Spleen (tissue), 13 donors: ENCODE measurements at places on chromosomes 5 and 9. TPM values are rescaled to one million over a fixed set of nuclear protein-coding genes. Genes with fewer than 3 reads are reported as not detected.
A peak's percentile ranks its signal among the peaks of the same experiment; 100 is the strongest.

- H3K27me3 ChIP-seq = no peaks in the 10 kb centered on the region
- H3K4me3 ChIP-seq = no peak overlapping the region
- no peak for DNase-seq
- no peaks in the 10 kb centered on the region for H3K4me1 ChIP-seq
- peak overlapping the region; percentile 54 for H3K27ac ChIP-seq
- no peaks in the 10 kb centered on the region for H3K36me3 ChIP-seq
These were observed 103.8 kb downstream of the MAP1B start for GRCh38 chr5:72210888-72211678.

DNA sequence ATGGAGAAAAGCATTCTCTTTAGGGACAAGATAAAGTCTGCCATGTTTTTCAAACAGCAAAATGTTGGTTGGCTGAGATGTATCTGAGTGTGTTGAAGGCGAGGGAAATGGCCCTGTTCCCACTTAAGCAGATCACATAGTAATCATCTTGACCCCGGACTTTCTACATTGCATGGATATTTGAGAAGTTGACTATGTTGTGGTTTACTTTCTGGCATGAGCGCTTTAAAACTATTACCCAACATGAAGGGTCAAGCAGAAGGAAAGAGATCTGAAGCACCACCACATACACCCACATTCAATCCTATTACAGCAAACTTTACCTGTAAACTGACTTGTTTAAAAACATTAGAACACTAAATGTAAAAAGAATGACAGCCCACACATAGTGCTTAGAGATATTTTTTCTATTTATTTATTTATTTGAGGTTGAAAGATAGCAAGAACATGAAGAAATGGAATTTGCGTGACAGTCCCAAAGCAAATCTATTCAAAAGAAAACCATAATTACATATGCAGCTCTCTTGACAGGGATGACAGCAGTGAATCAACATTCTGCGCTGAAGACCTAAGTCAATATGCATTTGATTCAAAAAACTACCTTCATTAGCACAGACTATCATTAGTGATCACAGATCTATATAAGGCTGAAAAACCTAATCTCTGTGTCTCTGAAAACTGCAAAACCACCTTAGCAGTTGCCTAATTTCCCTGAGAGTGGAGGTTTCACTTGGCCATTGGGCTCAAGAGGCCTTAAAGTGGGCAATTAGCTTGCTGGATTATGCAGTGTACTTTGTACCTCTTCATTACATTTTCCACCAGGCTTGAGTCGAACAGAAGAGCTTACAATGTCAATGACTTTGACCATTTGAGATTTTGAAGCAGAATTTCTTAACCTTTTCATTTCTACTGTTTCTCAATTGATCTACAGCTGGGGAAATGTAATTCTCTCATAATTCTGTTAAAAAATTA is 195.0 kb downstream of the PDE4D start:
- H3K27ac ChIP-seq = no peak overlapping the region
- no peaks in the 10 kb centered on the region for H3K4me1 ChIP-seq
- H3K4me3 ChIP-seq = no peak overlapping the region
- no peak for DNase-seq

GRCh38 chr9:38022203-38022895 is 46.7 kb downstream of the SHB start:
- no peak for DNase-seq
- H3K36me3 ChIP-seq = no peaks in the 10 kb centered on the region
- no peak overlapping the region for H3K27ac ChIP-seq
- H3K4me1 ChIP-seq = no peaks in the 10 kb centered on the region
- no peaks in the 10 kb centered on the region for H3K27me3 ChIP-seq

DNA sequence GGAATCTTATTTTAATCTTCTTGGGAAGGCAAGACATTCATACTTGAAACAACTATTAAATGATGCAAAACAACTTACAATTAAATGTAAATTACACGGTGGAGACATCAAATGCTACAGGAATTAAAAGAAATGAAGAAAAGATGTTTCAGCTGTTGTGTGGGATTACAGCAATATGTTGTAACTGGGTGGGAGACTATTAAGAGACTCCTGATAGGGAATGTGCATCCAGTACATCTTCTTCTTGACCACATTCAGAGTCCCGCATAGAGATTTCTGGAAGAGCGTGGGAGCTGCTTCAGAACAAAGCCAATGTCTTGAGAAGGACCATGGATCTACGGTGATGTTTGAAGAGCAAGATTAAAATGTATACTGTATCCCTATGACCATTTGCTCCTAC is 199.1 kb downstream of the PDE4D start:
- no peak overlapping the region for H3K27ac ChIP-seq
- DNase-seq = no peak
- H3K36me3 ChIP-seq = no peaks in the 10 kb centered on the region
- H3K27me3 ChIP-seq = no peaks in the 10 kb centered on the region
- H3K4me1 ChIP-seq = no peaks in the 10 kb centered on the region
- no peak overlapping the region for H3K4me3 ChIP-seq

DNA sequence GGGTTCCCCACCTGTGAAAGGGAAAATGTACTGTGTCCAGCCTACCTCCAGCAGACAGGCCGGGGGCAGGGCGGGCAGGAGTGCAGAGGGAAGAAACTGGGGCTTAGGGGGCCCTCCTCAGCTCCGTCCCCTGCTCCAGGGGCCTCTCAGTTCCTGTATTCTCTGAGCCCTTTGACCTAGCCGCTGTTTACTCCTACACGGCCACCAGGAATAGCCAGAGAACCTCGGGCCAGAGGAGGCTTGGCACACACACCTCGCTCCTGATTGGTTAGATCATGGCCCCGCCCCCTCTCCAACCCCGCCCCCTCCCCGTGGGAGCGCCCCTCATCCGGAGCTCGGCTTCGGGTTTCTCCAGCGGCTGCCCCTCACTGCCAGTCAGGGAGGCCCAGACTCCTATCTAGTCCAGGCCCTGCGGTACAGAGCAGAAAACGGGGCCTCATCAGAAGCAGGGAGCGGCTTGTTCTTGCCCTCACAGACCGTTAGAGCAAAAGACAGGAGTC is 2.2 kb downstream of the ST6GALNAC6 start:
- peaks cover 72% of the 10 kb centered on the region for H3K4me1 ChIP-seq
- peak overlapping the region; percentile 86 for H3K27ac ChIP-seq
- peak overlapping the region; percentile 76 for H3K4me3 ChIP-seq
- peak; percentile 81 for DNase-seq

The C9orf50 gene
- not detected for total RNA-seq

The CXCL14 gene
- total RNA-seq = 57.2 TPM

The COL27A1 gene
- total RNA-seq = 11.9 TPM
